ENCODE measurements at places on chromosomes 6 and 20.

DNA sequence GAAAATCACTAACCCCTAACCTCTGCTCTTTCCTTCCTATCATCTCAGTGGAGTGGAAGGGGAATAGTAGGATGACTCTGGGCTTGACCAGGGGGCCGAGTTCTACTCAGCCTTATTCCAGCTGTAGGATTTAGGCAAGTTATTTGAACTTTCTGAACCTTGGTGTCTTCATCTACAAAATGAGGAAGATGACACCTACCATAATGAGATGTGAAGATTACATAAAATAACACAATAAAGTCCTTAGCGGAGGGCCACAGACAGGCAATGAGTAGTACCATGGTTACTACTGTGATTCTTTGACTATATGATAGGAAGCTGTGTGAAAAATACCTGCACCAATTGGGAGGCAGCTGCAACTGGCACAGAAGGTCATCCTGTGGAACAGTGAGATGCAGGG is 53.6 kb upstream of the PIM1 start:
- no peak for DNase-seq

- no peak for DNase-seq
These were observed 1.6 kb downstream of the PSMB9 start for GRCh38 chr6:32855467-32856174.

GRCh38 chr6:78810698-78811097 is 56.7 kb upstream of the IRAK1BP1 start:
- DNase-seq, result no peak

DNA sequence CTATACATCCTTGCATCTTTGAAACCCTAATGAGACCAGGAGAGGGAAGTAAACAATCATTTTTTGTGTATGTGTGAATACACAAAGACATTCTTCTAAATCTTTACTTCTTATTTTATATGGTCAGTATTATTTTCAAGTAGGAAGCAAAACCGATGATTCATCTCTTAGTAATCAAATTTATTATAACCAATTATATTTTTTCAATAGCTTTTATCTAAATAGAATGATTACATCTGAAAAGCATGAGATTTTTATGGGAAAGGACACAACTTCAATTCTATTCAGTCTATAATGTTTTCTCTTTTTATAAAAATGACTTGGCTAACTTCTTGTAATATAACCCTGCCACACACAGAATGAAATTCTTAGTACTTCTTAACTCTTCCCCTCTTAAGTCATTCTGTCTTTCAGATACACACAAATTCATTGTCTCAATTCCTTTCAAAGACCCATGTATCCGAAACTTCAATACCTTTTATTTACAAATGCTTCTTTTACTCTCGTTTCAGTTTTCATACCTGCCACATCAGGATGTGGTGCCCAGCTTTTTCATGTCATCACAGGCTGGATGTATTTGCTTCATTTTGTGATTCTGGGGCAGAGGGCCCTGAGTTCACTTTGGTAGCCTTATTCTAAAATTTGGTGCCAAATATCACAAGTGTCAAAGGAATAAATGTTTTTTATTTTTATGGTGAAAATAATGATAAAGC is 227.0 kb downstream of the PHF3 start:
- DNase-seq, result no peak

DNA sequence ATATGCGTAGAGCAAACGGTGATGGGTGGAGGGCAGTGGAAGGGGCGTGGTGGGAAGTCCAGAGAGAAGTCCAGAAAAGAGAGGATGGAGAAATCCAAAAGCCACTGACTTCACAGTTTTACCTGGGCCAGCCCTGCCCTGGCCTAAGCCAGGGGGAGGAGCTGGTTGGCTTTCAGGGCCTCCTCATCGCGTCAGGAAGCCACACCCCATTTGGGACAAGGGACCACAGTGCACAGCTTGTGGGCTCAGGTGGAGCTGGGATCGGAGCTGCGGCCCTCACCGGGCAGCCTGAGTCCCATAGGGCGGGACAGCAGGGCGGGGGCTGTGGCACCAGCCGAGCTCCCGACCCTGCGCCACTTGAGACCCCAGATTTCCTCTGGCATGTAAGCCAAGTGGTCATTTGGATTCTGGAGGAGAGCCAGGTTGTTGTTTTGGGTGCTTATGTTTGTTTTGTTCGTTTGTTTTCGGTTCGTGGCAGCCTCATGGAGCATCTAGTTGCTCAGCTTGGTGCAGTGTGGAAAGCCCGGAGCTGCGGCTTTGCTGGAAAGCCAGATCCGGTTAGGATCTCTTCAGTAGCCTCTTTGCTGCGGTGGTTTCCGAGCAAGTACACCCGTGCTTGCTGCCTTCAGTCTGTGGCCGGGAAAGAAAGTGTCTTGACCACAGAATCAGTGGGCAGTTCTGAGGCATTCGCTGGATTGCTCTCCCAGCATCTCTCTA is 42.2 kb downstream of the RIOK1 start:
- DNase-seq, result no peak

GRCh38 chr6:33672808-33673207 is 38.7 kb downstream of the UQCC2 start:
- DNase-seq, result peak; percentile 36

- no peak for DNase-seq
These were observed 10.7 kb downstream of the MDFI start for GRCh38 chr6:41648921-41649320.

- peak; percentile 84 for DNase-seq
These were observed at the start of gene TMEM242 for GRCh38 chr6:157323255-157323965. TSS of gene TMEM242 (minus strand) at chr6:157323519. CDS start at chr6:157323499, 20 bp downstream.

DNA sequence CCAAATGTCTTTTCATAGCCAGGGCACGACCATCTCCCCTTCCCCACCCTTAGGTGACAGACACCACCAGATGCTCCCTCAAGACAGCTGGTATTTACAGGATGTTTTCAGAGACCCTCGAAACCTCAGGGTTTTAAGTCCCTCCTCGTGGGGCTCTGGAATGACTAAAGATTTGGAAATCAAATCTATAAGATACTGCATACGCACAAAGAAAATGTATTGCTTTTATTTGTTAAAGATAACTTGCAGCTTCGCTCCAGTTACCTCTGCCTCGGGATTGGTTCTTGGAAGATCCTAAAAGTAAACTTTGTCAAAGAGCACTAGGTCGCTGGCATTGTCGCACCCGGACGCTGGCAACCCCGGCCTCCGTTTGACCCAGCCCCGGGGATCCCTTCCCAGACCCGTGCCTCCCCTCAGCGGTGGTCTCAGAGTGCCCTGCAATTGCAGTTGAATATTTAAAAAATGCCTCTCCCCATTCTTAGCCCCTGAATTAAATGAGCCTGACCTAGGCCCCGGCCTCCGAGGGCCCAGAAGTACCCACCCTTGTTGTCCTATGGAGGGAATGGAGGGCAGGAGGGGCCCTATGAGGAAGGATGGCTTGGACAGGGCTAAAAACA is 7.1 kb downstream of the PAX1 start:
- no peak for DNase-seq

GRCh38 chr6:18763086-18763485 is 375.9 kb downstream of the RNF144B start:
- no peak for DNase-seq

DNA sequence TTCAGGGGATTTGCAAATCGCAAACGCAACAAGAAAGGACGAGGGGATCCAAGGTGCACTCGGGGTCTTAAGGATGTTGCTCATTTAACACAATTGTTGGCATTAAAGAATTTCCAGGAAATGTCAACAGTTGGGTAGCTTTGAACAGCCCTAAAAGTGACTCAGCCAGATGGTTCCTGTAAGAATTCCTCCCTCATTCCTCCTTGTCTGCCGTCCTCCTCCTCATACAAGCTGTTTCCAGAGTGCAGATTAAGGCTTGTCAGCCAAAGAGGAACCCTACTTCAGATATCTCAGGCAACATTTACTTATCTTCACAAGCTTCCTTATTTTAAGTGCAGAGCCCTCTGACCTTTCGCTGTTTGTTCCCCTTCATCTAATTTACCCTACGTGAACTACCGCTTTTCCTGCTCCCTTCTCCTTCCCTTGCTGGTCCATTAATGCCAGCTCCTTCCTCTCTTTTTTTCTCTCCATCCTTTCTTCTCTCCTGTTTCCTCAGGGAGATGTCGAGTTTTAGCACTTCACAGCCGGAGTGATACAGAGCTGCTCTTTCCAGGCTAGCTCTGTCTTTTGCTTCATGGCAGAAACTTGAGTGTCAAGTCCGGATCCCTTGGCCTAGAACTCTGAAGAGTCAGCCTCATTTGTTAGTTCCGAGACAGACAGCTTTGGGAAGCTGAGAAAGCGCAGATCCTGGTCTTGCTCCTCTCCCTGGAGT is 26.1 kb upstream of the TBC1D7 start:
- DNase-seq, result peak; percentile 73

DNA sequence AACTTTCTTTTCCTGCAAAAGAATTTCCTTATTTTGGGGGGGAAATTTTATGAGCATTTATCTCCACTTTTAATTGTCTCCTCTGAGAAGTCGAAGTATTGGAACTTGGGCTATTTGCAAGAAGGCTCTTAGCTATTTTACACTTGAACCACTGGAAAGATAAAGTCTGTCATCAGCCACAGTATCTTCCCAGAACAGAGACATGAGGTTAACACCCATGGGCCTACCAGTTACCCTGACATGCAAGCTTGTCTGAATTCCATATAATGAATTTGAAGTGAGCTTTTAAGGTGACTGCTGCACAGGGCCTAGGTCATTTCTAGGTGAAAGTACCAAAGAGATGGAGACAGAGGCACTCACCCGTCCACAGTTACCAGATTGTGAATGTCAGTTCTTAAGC is 193.1 kb downstream of the SIM1 start:
- no peak for DNase-seq

- no peak for DNase-seq
These were observed 8.0 kb downstream of the CSE1L start for GRCh38 chr20:49054056-49054643.

- no peak for DNase-seq
These were observed 22.3 kb downstream of the FAM50B start for GRCh38 chr6:3871515-3871914.

DNA sequence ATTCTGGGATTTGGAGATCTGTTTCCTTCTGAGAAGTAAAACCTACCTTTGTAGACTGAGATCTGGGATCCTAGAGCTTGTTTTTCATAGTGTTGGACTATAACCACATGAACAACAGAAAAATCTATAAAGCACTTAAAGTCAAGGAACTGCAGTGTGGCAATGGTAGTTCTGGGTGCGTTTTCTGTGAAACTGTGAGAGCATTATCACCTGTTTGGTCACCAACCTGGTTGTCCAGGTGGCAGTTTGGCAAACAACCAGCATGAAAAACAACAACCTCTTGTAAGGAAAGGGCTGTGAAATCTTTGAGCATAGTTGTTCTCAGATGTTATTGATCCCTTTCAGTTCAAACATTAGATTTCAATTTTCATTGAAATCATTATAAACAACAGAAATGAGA is 215.8 kb upstream of the CITED2 start:
- no peak for DNase-seq

DNA sequence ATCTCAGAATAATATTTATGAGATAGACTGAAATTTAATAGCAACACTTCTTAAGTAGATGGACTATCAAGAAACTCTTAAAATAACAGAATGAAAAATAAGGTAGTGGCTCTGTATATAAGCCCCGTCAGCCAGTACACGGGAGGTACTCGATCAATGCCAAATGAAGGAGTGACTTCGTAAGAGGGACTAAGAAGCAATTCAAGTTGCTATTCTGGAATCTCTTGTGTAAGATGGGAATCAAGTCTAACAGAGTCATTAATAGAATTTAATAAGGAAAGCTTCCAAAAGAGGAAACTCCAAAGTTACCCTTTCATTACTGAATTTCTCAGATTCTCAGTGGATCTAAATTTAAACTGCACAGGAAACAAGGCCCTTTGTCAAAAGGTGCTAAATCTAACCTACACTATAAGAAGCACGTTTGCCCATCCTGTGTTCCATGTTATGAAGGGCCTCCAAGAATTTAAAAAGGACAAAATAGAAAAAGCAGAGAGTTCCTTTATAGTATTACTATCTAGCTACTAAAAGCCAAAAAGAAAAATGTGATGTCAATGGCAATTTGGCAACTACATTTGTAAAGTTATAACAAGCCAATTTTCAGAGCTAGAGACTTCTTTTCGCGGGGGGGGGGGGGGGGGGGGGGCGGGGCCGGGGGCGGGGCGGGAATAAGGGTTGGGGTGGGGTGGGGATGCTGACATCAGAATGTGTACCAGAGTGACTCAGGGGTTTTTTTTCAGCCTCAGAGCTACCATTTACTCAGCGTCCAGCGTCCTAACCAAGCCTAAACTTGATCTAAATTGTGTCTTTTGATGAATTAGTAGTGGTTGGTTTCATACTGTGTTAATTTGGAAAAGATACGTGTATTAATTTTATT is 200.6 kb downstream of the GMPR start:
- no peak for DNase-seq

- no peak for DNase-seq
These were observed 58.2 kb upstream of the FOXP4 start for GRCh38 chr6:41487860-41488432.

DNA sequence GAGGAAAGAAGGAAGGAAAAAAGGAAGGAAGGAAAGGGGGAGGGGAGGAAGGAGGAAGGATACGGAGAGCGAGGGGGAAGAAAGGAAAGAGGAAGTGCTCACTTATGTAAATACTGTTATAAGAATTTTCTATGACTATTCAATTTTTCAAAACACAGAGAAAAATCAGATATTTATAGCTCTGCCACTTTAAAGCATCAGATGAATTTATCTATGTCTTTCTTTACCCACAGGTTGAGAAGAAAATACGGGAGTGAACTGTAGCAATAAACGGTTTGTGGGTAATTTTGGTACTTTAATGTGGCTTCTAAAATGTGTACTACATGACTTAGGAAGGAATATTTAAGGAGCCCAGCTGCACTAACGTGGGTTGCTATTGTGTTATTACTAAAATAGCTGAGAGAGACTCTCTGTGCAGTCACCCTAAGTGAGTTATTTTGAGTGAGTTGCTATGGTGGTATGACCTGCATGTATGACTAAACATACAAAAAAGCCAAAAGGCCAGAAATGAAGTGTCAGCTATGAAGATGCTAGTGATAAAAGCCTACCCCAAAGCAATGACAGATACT is 225.5 kb downstream of the SOD2 start:
- DNase-seq, result no peak

DNA sequence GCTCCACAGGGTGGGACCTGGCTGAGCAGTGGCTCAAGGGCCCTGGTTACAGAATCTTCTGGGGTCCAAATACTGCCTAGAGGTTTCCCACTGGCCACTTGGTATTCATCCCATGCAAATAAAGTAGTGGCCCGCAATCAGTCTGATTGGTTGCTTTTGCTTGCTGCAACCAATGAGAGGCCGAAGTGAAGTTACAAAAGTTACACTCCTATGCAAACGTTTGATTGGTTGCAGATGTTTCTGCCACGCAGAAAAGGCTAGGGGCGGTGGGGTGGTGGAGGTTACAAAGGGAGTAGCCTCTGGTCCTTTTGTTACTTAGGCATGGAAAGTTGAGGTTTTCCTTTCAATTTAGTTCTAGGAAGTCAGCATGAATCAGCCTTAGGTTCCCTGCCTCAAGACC is 3.6 kb upstream of the NHLRC1 start:
- DNase-seq, result no peak

DNA sequence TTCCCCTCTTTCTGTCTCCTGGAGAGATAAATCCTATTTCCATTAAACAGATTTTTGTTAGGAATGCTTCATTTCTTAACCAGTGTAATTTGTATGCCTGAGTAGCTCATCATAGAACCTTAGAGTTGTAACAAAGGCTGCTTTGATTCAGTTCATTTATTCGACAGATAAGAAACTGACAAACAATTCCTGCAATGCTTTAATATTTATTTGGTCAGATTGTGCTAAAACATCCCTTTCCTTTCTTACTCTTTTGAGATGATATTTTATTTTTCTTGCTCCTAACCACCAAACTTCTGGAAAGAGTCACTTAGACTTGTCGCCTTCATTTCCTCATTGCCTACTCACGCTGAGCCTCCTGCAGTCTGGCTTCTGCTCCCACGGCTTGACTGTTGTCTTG is 89.0 kb upstream of the SUPT3H start:
- DNase-seq, result no peak

- DNase-seq, result no peak
These were observed 2.6 kb upstream of the NR2E1 start for GRCh38 chr6:108163267-108163643.
